GM23248 (cell line): ENCODE measurements at places on chromosomes 16 and 17. TPM values are rescaled to one million over a fixed set of nuclear protein-coding genes. Genes with fewer than 3 reads are reported as not detected.

DNA sequence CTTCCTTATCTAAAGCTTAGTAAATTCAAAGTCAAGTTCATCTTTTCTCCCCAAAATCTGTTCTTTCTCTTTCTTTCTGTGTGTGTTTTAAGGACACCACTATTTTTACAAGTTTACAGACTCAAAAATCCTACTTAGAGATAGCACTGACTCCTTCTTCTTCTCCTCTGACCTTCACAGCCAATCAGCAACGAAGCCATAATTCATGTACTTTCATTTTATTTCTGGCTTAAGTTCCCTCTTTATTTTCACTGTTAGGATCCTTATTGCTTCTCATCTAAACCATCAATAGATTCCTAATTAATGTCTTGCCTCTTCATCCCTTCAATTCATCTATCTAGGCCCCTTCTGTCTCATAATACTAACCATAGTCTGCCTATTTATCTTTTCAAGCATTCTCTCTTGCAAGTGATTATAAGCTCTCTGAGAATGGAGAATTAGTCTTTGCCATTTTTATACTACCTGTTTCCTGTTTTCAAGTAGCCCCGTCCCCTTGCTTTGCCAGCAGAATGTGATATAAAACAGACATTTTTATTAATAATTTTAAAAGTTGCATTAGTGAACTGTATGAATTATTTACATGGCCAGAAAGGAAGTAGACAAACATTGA lies 27.0 kb downstream of the CDC27 start:
- DNase-seq = no peak

DNA sequence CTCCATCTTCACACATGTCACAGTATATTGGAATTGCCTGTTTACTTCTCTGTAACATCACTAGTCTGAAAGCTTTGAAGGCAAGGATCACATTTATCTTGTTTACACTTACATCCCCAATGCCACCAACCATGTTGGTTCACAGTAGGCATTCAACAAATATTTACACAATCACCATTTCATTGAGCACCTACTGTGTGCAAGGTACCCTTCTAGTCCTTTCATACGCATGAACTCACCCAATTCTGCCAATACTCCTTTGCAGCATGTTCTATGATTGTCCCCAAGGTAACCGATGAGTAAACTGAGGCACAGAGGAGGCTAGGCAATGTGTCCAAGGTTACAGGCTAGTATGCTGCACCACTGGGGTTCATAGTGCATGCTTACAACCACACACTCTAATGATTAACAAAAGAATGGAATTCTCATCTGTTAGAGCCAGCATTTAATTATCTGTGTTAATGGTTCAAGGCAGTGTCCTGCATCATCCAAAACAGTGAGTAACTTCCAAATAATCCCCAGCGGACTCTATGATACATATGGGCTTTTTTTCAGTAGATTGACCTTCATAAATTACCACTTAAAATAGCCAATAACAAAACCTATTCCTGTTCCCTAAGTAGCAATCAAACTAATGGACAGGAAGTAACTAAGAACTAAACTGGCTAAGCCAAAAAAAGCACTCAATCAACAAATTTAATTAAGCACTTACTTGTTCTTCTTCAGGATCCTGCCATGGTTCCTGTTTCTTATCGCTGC lies 364.5 kb upstream of the XYLT1 start:
- peak; percentile 65 for DNase-seq

Gene LITAFD
- not detected in 2 replicates for total RNA-seq

DNA sequence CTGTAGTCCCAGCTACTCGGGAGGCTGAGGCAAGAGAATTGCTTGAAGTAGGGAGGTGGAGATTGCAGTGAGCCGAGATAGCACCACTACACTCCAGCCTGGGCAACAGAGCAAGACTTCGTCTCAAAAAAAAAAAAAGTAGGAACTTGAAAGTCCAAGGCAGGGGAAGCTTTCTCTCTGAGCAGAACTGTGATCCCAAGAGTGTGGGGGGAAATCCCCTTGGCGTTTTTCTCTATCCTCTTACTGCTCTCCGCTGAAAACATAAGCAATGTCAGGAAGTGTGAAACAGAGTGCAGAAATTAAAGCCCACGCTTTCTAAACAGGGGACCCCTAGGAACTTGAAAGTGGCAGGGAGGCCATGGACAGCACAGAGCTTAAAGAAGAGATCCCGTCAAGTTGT lies 9.8 kb upstream of the CMTM3 start:
- no peak for DNase-seq

GRCh38 chr16:31005350-31006085 lies 4.9 kb downstream of the STX1B start:
- no peak for DNase-seq
